Kasumi-1 (cell line): ENCODE measurements at places on chromosomes 1 and 21.

- DNase-seq: peak; percentile 7
These were observed 255.9 kb downstream of the NFIA start for GRCh38 chr1:61337981-61338848.

- no peak for DNase-seq
These were observed 75.1 kb downstream of the ZSCAN20 start for GRCh38 chr1:33547576-33547975.

DNA sequence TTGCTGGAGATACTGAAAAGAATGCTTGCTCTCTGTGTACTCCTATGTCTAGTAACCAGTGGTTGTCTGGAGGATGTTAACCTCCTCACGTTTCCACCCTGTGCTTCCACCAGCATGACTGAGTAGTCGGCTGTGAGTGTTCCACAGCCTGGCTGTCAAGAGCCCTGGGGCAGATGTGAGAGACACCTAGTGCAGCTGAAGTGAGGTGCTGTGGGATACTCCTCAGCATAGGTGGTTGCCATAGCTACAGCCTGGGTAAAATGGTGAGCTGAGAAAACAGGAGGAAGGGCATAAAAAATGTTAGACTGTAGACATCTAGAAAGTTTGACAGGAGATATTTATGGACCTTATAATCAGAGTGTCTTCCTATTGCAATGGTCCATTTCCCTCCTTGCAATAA is 15.8 kb downstream of the IVL start:
- no peak for DNase-seq

DNA sequence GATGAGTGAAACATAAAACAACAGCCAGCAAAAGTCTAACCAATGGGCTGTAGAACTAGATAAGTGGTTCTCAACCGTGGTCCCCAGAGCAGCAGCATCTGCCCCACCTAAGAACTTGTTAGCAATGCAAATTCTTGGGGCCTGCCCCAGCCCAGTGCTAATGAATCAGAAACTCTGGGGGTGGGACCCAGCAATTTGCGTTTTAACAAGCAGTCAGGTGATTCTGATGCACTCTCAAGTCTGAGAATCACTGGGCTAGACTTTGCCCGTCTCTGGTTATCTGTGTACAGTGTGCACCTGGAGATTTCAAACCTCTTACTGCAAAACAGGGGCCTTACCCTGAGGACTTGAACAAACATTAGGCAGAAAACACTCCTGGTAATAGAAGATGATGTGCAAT is 66.5 kb downstream of the PLXNA2 start:
- DNase-seq: no peak

- DNase-seq: no peak
These were observed 35.8 kb upstream of the RUNX1 start for GRCh38 chr21:35084869-35085268.

- no peak for DNase-seq
These were observed 27.1 kb upstream of the C1QA start for GRCh38 chr1:22609291-22609690.

DNA sequence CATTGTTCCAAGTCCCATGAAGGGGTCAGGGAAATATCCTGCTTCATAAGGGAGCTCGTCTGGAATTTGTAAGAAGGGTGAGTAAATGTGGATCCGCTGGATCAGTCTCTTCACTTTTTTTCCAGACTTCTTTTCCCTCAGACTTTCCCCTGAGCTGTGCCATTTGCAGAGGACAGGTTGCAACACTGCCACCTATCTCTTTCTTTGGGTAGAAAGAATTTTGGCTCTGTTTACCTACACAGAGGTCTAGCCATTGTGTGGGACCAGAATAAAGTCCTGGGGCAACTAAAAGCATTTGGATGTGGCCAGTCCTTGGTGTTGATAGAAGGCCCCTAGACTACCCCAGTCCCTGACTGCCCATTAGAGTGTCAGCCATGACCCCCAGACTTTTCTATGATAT is 1146.7 kb upstream of the PRMT6 start:
- DNase-seq: no peak

GRCh38 chr21:34344584-34344983 is 19.2 kb upstream of the KCNE2 start:
- DNase-seq: no peak

GRCh38 chr1:235404190-235404589 is 37.0 kb downstream of the TBCE start:
- DNase-seq: no peak
